Motor neuron (in vitro differentiated cells): ENCODE measurements at places on chromosomes 16 and 17.
A peak's percentile ranks its signal among the peaks of the same experiment; 100 is the strongest.

DNA sequence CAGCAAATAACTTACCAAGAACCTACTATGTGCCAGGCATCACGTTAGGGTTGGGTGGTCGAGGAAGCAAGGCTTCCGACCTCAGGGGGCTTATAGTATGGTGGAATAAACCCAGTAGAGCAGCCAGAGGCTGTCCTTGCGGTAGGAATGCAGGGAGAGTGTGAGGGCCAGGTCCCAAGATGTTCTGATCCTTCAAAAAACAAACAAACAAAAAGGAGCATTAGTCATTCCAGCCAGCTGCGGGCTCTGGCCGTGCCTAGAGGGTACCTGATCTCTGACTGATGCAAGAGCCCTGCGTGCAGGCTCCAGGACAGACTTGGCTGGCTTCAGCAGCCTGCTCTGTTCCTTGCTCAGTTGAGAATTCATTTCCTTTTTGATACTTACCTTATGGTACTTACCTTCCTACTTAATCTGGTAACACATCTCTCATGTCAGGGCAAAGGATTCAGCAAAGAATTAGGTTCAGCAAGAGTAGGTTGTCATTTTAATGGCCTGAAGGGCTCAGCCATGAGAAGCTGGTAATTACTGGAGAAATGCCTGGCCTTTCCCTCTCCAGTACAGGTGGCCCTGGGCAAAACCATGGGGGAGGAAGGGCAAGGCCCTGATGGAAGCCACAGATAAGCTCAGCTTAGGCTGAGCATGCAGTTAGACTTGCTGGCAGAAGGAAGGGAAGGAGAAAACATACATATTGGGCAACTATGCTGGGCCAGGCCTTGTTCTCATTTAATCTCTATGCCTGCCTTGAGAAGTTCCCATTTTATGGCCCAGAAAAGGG, 18.4 kb downstream of the CYB5D2 start:
- ATAC-seq = peak; percentile 82

GRCh38 chr17:64269687-64270649, 6.9 kb upstream of the TEX2 start:
- ATAC-seq = no peak

DNA sequence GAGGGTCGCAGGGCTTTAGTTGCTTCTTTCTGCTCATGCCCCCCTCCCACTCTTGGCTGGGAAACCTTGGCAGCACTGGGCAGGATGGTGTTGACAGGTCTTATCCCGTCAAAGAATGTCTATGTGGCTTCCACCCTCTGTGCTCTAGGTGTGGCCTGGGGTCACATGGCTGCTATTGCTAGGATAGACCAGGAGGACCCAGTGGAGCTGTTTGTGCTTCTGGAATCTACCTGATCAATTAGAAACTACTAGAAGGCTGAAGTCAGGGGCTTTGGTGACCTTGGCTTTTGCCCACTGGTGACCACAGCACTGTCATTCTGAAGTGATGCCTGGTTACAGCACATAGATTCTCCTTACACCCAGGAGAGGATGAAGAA, 105.8 kb downstream of the CMIP start:
- no peak for ATAC-seq

DNA sequence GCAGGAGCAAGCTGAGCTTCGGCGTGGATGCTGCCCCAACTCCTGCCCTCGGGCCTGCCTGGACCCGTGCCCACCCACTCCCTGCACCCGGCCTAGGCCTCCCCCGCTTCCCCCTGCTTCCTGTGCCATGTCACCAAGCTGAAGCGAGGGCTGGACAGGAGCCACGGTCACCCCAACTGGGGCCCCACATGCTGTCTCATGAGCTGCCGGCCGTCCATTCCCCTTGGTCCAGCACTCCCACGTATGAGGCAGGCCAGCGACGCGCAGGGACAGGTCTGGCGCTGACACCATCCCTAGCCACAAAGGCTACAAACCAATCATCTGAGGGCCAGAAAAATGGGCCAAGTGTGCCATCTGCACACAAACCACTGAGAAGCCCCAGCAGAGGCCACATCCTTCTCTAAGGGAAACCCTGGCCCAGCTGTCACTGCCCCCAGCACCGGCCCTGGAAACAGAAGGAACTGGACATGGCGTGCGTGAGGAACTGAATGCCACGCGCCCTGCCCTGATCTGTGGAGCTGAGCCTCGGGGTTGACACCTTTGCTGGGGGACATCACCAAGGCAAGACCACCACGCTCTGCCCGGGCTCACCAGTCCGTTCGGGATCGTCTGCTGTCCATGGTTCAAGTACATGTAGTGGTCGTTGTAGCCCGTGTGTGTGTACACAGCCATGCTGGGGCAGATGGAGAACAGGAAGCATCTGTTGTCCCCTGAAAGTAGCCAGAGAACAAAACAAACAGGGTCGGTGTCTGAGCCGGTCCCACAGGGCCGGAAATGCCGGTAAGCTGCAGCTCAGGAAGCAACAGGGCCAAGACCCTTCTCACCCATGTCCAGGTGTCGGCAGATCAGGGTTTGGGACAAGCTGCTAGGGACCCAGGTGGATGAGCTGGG, 22.2 kb downstream of the MEAK7 start:
- no peak for ATAC-seq

GRCh38 chr16:29972500-29972899, 1.2 kb upstream of the TAOK2 start:
- no peak for ATAC-seq
